ENCODE measurements at places on chromosomes 7 and 10.
A peak's percentile ranks its signal among the peaks of the same experiment; 100 is the strongest.

DNA sequence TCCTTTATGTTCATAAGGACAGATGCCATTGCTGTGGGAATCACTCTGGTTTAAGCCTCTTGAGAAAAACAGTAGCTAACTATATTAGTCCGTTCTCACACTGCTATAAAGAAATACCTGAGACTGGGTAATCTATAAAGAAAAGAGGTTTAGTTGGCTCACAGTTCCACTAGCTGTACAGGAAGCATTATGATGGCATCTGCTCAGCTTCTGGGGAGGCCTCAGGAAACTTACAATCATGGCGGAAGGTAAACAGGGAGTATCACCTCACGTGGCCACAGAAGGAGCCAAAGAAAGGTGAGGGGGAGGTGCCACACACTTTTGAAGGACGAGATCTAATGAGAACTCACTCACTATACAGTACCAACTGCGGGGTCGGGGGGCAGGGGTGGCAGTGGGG is 2.9 kb upstream of the CAV2 start:
- no peak for DNase-seq

GRCh38 chr7:131170440-131171271 is 157.0 kb upstream of the MKLN1 start:
- no peak for DNase-seq

DNA sequence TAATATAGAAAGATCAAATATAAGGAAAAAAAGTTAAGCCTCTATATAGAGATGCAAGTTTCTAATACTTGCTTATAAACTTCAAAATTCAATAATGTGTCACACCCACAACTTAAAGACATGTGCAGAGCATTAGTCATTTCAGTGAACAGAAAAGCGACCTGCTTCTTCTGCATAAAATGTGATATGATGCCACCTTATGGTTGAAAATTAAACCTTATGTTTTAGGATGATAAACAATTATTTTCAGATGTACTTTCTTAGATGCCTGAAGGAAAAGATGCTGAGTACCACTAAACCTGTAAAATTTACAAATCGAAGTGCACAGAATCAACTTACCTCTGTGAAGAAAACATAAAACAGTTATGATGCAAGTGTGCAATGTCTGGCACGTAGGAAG is 96.0 kb downstream of the MTERF1 start:
- no peak for DNase-seq

GRCh38 chr7:91325726-91326125 is 61.5 kb downstream of the FZD1 start:
- no peak for DNase-seq

- DNase-seq: peak; percentile 18
These were observed 63.9 kb upstream of the AHR start for GRCh38 chr7:17234398-17235031.

- no peak for DNase-seq
These were observed at the start of gene ASB13 for GRCh38 chr10:5666008-5666840. ASB13 (minus strand) TSS chr10:5666595; CDS start chr10:5666551, 44 bp downstream.

DNA sequence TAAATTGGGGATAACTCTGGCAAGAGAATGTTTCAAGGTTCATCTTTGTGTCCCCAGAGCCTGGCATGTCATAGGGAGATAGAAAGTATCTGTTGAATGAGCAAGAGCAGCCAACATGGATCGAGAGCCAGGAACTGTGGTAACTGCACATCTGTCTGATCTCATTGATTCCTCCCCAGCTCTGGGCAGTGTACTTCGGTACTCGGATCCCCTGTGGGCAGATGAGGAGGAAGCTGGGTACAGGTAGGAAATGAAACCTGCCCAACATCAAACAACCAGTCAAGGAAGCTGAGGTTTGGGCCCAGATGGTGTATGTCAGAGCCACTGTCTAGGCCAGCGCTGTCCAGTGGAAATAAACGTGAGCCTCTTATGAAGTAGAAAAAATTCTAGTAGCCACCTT is 76.4 kb downstream of the GRK5 start:
- no peak for DNase-seq
